ENCODE measurements at places on chromosomes 4 and X. TPM values are rescaled to one million over a fixed set of nuclear protein-coding genes. Genes with fewer than 3 reads are reported as not detected.

NUDT11 gene
- polyA plus RNA-seq: 2.0 TPM

DHX15 gene
- 39.0 TPM for polyA plus RNA-seq

IL2RG gene
- 1.1 TPM for polyA plus RNA-seq

GC gene
- polyA plus RNA-seq: 8.0 TPM

CDS1 gene
- polyA plus RNA-seq: 4.6 TPM

SLIT2 gene
- polyA plus RNA-seq: 0.68 TPM

DNA sequence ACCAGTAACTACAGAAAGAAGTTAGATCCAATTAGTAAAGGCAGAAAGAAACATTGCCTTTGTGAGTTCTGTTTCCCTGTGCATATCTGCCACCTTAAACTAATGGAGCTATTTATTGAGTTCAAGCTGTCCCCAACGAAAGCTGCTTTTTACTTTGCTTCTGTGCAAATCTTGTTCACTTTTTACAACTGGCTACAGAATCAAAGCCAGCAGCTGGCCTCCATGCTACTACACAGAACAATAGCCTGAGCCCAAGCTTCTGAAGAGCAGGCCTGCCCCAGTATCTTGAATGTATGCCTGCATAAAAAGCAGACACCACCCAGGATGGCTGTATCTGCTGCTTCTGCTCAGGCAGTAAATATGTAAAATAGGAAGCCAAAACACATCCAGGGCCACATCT is 28.1 kb downstream of the ANK2 start:
- H3K4me3 ChIP-seq: no peak overlapping the region
- no peaks in the 10 kb centered on the region for H3K4me1 ChIP-seq
- no peak for DNase-seq

GRCh38 chr4:180757927-180758326 is 1485.3 kb upstream of the TENM3 start:
- no peak overlapping the region for H3K27ac ChIP-seq
- H3K4me3 ChIP-seq: no peak overlapping the region
- H3K4me1 ChIP-seq: no peaks in the 10 kb centered on the region

- H3K36me3 ChIP-seq: no peaks in the 10 kb centered on the region
- H3K4me1 ChIP-seq: no peaks in the 10 kb centered on the region
- no peak overlapping the region for H3K4me3 ChIP-seq
- H3K27me3 ChIP-seq: peaks cover 4% of the 10 kb centered on the region
- no peak overlapping the region for H3K27ac ChIP-seq
Observed at GRCh38 chrX:149830192-149830873, 48.6 kb downstream of the MAGEA9 start.

DNA sequence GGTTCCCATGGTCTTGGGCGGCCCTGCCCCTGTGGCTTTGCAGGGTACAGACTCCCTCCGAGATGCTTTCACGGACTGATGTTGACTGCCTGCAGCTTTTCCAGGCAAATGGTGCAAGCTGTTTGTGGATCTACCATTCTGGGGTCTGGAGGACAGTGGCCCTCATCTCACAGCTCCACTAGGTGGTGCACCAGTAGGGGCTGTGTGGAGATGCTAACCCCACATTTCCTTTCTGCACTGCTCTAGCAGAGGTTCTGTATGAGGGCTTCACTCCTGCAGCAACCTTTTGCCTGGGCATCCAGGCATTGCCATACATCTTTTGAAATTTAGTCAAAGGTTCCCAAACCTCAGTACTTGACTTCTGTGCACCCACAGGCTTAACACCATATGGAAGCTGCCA is 176.1 kb downstream of the DCAF12L1 start:
- H3K27ac ChIP-seq: no peak overlapping the region
- no peak for DNase-seq
- no peaks in the 10 kb centered on the region for H3K4me1 ChIP-seq

DNA sequence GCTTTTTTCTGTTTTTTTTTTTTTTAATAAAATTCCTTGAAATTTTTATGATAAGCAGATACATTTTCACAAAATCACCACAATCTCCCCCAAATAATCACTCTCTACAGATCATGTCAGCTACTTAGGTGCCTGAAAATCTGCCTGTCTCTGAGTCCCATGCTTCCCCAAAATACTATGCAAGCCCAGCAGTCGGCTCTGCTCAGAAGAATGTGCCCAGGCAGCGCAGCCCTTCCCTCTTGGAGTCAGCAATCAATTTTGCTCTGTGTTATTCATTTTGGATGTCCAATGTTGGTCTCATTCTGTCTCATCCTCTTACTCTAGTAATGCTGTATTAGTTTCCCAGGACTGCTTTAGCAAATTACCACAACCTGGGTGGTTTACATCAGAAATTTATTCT is 24.9 kb upstream of the C1QTNF7 start:
- DNase-seq: no peak
- H3K27me3 ChIP-seq: no peaks in the 10 kb centered on the region
- H3K36me3 ChIP-seq: no peaks in the 10 kb centered on the region

DNA sequence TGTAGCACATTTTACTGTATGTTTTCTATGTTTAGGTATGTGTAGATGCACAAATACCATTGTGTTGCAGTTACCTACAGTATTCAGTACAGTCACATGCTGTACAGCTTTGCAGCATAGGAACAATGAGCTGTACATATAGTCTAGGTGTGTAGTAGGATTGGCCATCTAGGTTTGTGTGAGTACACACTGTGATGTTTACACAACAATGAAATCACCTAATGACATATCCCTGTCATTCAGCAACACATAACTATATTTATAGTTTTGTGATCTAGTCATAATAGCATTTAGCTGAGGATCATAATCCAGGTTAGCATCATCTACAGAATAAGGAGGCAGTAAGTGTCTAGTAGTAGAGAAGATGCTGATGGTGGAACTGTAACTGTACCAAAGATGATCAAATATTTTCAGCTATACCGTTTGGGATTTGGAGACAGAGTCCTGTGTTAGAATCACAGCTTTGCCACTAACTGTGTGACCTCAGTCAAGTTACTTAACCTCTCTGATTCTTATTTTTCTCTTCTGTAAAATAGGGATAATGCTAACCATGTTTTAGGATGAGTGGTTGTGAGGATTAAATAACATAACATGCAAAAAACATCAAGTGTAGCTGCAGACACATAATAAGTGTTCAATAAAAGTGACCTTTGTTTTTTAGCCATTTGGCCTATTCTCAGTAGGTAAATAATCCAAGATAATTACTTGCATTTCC is 73.3 kb downstream of the LIMCH1 start:
- H3K4me1 ChIP-seq: no peaks in the 10 kb centered on the region
- no peak overlapping the region for H3K4me3 ChIP-seq
- H3K36me3 ChIP-seq: no peaks in the 10 kb centered on the region
- DNase-seq: no peak
- peak overlapping the region; percentile 21 for H3K27ac ChIP-seq
- no peaks in the 10 kb centered on the region for H3K27me3 ChIP-seq

DNA sequence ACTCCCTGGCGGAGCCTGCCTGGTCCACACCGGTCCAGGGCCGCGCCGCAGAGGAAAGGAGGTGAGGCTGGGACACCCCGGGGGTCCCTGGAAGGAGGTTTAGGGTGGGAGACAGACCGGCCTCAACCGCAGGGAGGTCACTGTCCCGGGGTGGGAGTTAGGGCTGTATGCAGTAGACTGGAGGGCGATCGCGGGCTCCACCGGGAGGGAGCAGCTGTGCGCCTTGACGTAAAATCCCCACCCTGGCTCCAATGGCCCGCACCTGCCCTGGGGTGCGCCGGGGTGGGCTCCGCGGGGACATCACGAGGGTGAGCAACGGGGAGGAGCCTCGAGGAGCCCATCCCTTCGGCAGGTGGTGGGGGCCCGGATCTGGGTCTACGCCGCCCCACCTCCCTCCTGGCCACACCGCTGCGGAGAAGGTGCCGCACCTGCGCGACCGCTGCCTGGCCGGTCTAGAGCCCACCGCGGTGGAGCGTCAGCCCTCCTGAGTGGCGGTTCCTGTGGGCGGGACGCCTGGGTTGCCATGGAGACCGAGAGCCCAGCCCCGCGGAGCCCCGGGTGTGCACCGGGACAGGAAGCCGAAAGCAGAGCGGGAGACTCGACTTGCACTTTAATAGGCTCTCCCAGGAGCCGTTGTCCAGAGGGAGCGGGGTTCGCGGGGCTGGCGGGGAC is 105.1 kb downstream of the ADRA2C start:
- no peak overlapping the region for H3K4me3 ChIP-seq
- H3K36me3 ChIP-seq: no peaks in the 10 kb centered on the region
- no peaks in the 10 kb centered on the region for H3K4me1 ChIP-seq
- H3K27ac ChIP-seq: no peak overlapping the region
- H3K27me3 ChIP-seq: no peaks in the 10 kb centered on the region

DNA sequence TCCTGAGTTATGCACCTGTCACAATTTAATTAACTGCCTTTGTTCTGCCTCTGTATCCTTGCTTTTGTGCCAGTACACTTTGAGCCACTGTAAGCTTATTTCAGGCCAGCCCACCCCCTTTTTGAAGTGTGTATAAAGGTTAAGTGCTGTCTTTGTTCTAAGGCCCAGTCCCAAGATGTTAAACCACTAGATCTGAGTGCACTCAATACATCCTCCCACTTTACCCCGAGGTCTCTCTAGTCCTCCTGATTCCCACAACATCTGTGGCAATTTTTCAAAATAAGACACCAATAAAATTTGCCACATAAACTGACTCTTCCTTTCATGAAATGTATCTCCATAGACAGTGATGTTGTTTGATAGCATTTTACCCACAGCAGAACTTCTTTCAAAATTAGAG is 124.1 kb upstream of the SPIN4 start:
- no peak overlapping the region for H3K27ac ChIP-seq
- H3K27me3 ChIP-seq: no peaks in the 10 kb centered on the region
- no peaks in the 10 kb centered on the region for H3K36me3 ChIP-seq
- no peak overlapping the region for H3K4me3 ChIP-seq
- no peak for DNase-seq

DNA sequence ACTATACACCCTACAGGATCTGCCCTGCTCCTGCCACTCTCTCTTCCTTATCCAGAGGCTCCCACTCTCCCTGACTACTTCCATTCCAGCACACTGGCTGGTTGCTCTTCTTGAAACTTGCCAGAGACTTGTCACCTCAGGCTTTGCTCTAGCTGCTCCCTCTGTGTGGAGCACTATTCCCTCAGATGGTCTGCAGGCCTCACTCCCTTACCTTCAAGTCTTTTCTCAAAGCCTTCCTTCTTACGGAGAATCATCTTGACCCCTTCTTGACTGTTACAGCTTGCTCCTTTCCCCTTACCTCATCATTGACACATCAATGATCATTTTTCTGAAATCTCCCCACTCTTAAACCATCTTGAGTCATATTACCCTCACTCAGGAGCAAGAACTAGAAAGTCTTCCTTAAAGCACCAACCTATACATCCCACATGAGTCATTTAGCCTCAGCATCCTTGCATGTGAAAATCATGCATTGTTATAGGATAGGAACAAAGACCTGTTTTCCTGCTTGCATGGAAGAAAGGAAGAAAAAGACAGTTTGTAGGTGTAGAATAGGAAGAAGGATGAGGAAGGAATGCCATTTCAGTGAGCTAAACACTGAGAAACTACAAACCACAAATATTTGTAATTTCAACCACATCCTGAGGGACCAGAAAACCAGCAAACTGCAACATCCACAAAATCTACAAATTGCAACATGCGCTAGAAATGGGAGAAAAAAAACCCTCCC is 55.7 kb downstream of the ANTXR2 start:
- no peak overlapping the region for H3K27ac ChIP-seq
- DNase-seq: no peak
- no peaks in the 10 kb centered on the region for H3K36me3 ChIP-seq
- H3K4me1 ChIP-seq: no peaks in the 10 kb centered on the region
- H3K4me3 ChIP-seq: no peak overlapping the region

- no peaks in the 10 kb centered on the region for H3K4me1 ChIP-seq
- no peak for DNase-seq
- H3K36me3 ChIP-seq: no peaks in the 10 kb centered on the region
Observed at GRCh38 chr4:7852568-7853185, 87.0 kb downstream of the AFAP1 start.

GRCh38 chr4:2072971-2073807 is 14.1 kb downstream of the NAT8L start:
- no peaks in the 10 kb centered on the region for H3K27me3 ChIP-seq
- H3K4me1 ChIP-seq: peaks cover 9% of the 10 kb centered on the region
- DNase-seq: no peak
- H3K4me3 ChIP-seq: no peak overlapping the region
- H3K27ac ChIP-seq: peak overlapping the region; percentile 68

DNA sequence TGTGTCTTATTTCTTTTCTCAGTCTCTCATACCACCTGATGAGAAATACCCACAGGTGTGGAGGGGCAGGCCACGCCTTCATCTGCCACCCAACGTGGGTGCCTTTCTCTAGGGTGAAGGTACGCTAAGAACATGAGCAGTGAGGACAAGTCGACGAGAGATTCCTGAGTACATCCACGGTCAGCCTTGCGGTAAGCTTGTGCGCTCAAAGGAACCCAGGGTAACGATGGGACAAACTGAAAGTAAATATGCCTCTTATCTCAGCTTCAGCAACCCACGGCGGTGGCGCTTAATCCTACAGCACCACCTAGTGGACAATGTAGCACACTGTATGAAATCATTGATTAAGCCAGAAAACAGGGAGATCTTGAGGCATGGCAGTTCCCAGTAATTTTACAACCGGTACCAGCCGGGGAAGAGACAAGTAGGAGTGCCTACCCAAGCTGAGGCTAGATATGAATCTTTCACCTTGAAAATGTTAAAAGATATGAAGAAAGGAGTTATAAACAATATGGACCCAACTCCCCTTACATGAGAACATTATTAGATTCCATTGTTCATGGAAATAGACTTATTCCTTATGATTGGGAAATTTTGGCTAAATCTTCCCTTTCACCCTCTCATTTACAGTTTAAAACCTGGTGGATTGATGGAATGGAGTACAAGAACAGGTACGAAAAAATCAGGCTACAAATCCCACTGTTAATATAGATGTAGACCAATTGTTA is 63.0 kb downstream of the ZNF732 start:
- peak overlapping the region; percentile 28 for H3K4me3 ChIP-seq
- no peak overlapping the region for H3K27ac ChIP-seq
- no peaks in the 10 kb centered on the region for H3K4me1 ChIP-seq

- H3K27me3 ChIP-seq: no peaks in the 10 kb centered on the region
- no peak overlapping the region for H3K27ac ChIP-seq
- peaks cover 6% of the 10 kb centered on the region for H3K4me1 ChIP-seq
- H3K36me3 ChIP-seq: no peaks in the 10 kb centered on the region
- no peak overlapping the region for H3K4me3 ChIP-seq
Observed at GRCh38 chr4:88511236-88511635, 12.3 kb downstream of the PYURF start.

DNA sequence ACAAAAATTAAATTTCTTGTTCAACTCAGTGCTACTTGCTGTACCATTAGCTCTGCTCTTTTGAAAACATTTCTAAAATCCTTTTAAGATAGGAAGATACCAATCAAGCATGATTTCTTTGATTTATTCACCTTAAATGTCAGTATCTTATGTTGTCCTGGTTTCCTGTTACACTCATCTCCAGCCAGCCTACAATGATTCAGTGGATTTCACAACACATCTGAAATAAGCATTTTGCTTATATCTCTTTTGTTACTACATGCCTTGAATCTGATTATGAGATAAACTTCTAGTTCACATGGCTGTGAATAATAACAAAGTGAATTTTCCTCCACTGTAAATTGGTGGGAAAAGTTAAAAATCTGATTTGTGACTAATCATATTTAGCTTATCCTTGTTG is 112.5 kb upstream of the BMP3 start:
- H3K36me3 ChIP-seq: no peaks in the 10 kb centered on the region
- H3K4me1 ChIP-seq: no peaks in the 10 kb centered on the region
- H3K4me3 ChIP-seq: no peak overlapping the region
- H3K27me3 ChIP-seq: no peaks in the 10 kb centered on the region

- no peak for DNase-seq
- no peaks in the 10 kb centered on the region for H3K4me1 ChIP-seq
- H3K27me3 ChIP-seq: peaks cover 12% of the 10 kb centered on the region
- H3K4me3 ChIP-seq: no peak overlapping the region
- no peaks in the 10 kb centered on the region for H3K36me3 ChIP-seq
- H3K27ac ChIP-seq: no peak overlapping the region
Observed at GRCh38 chrX:103467156-103467555, 52.1 kb downstream of the RAB40A start.

Data from pancreas (tissue), 10 donors.